ENCODE measurements at places on chromosomes 7 and 10. TPM values are rescaled to one million over a fixed set of nuclear protein-coding genes. Genes with fewer than 3 reads are reported as not detected.

The PLAU gene
- 0.57 TPM for total RNA-seq

The PDE1C gene
- total RNA-seq, result not detected

The NME8 gene
- total RNA-seq, result not detected

The DLX6 gene
- not detected for total RNA-seq

The POT1 gene
- 31.0 TPM for total RNA-seq

The KCNH2 gene
- 0.36 TPM for total RNA-seq

The GHRHR gene
- total RNA-seq, result not detected

The MYH16 gene
- not detected for total RNA-seq

The SUFU gene
- total RNA-seq, result 8.4 TPM

DNA sequence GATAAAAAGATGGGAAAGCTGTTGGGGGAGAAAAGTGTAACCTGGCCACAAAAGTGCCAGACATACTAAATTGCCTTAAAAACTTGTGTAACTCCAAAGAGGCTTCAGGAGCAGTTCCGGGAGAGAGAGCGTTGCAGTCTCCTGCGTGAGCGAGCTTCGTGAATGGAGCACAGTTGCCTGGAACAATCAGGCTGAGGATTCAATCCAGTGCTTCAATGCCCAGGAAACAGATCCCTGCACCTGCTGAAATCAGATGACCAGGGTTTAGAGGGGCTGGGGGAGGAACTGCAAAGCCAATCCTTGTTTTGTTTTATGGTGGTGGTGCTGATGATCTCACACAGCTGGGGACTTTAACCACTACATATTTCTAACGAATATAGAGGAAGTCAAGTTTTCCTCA lies 398.3 kb downstream of the DPP6 start:
- no peak for DNase-seq

DNA sequence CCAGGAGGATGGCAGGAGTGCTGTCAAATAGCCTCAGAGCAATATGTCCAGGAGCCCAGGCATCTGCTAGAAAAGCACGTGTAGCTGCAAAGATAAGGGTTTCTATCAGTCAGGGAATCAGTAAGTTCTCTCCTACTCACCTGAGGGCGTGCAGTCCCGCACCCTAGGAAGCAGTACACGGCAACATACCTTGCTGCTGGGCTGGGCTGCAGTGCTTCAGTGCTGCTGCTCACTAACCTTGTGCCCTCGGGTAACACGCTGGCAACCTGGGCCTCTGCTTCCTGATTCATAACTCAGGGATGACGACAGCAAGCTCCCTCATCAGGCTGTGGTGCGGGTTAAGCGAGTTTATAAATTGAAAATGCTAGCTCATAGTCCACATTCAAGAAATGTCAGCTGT lies 29.5 kb upstream of the CCNY start:
- DNase-seq, result no peak

DNA sequence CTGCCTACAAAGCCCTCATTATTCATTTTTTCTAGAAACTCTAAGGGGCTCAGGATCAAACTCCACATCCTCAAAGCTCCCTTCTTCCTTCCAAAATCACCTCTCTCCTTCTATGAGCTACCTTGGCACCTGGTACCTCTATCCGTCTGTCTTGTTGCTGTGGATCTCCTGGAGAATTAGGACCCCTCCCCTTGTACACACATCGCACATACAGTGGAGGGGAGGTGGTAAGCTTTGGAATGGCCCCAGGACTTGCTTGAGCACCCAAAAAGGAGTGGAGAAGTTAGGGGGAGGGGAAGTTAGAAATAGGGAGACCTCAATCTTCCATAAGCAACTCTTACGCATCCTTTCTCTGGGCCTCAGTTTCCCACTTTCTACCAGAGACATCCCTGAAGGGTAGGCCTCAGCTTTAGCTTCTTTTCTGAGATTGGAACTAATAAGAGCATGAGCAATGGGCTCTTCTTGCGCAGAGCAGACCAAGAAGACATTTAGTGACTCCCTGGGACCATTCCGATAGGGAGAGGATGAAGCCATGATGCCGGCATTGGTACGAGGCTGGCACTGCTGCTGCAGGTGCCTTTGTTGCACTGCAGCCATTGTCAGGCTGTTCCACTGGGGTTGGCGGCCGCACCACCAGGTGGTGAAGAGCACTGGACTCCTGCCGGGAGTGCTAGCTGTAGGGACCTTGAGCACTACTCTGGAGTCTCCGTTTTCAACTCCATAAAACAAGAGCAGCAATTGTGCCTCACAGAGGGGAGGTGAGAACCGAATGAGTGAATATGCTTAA lies 4.5 kb downstream of the CYP26C1 start:
- no peak for DNase-seq

DNA sequence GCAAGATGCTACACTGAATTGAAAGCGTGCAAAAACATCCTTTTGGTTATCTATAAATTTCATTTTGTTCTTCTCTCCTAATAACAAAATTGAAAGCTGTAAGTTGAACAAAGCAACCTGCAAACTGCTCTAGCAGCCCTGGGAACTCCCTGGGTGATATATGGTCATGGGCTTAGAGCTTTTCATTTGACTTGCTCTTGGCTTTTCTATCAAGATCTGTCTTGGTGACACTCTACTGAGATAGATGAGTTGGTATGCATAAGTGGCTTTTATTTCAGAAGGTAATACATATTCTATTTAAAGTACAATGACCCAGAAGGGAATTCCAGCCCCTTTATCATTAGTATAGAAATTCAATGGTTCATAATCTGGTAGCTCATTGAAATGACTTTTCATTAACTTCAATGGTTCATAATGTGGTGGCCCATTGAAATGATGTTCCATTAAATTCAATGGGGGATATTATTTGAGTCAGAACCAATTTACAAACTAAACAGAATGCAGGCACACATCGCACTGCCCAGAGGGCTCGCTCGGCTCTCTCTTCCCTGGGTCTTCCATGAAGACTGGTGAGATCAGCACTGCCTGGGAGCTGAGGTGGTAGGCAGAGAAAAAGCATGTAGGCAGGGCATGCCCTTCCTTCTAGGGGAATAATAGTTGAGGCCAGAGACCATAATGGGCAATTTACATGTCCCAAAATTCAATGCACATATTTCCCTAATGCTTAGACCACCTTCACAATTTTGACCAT lies 10.1 kb upstream of the KCNMA1 start:
- no peak for DNase-seq

DNA sequence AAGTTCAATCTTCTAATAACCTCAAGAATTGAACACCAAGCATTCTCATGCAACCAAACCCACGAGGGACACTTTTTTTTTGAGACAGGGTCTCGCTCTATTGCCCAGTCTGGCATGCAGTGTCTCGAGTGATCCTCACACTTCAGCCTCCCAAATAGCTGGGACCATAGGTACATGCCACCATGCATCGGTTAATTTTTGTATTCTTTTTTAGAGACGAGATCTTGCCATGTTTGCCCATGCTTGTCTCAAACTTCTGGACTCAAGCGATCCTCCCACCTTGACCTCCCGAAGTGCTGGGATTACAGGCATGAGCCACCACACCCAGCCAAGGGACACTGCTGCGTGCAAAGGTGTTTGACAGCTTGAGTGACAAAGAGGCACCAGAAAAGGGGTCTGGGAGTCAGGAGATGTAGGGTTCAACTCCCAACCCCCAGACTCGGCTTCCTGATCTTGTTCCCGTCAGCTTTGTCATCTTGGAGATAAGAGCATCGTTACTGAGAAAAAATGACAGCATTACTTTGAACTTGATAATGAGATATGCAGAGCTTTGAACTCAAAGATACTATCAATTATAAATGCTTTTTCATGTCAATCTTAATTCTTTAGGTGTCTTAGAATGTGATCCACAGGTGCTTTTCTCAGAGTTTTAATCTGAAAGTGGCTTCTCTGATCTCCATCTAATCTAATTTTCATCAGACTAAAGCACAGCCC lies 1.6 kb upstream of the CYTH3 start:
- no peak for DNase-seq

GRCh38 chr7:109986701-109987100 lies 1104.2 kb upstream of the LRRN3 start:
- DNase-seq, result no peak

DNA sequence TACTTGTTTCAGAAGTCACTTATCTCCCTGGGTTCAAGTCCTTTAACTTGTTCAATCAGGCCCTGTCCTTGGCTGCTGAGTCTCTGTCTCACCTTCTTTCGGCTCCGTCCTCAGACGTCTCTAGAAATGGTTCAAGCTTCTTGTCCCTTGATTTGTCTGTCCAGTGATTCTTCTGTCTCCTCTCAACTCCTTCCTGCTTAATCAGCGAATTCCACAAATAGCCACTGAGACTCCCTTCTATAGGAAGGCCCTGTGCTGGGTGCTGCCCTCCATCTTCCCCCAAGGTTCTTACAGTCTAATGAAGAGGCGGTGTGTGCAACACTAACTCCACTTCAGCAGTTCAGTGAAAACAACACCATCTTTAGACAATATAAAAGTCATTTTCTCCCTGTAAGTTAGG lies 12.7 kb downstream of the FAM241B start:
- DNase-seq, result no peak

DNA sequence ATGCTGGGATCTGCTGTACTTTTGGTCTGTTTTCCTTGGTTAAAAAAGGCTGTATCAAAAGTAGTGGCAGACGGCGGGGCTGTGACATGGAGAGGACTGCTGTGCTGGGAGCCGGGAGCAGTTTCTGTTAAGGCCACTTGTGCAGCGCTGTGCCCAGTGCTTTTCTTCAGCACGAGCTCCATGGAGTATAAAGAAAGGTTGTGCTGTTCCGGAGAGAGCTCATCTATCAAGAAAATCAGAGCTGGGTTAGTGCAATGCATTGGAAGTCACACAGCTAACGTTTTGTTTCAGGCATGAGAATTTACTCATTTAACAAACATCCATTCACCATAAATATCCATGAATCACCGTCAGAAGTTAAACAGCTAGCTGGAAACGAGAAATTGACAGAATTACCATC lies 62.0 kb downstream of the KIAA1549 start:
- no peak for DNase-seq

- no peak for DNase-seq
Observed at GRCh38 chr7:16648551-16648950, 2.6 kb downstream of the BZW2 start.

DNA sequence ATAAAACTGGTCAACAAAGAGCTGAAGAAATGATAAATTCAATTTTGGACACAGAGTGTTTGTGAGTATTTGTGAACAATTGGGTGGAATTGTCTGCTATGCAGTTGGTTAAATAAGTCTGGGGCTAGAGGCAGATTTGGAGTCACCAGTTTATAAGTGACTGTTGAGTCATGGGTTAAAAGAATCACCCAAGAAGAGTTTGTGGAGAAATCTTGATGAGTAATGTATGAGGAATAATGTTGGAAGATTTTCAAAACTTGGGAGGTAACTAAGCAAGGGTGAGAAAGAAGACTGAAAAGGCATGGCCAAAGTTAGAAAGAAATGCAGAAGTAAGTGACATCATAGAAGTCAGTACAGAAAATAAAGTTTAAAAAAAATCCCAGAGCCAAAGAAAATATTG lies 750.7 kb downstream of the MAGI2 start:
- DNase-seq, result no peak

DNA sequence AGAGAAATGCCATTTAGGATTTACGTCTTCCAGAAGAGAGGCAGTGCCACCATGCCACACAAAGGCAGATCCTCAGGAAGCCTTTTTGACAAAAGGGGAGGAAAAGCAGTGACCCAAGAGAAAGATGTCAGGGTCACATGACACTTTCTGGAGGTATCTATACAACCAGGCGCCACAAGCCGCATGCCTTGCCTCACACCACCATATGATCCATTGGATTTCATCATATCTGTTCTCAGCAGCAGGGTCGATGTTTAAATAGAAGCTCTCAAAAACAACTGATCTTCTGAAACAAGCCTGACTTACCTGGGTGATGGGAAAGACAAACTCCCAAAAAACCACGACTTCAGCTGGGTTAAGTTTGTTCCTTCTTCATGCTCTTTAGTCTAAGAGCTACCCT lies 52.5 kb upstream of the UNC5B start:
- DNase-seq, result no peak

DNA sequence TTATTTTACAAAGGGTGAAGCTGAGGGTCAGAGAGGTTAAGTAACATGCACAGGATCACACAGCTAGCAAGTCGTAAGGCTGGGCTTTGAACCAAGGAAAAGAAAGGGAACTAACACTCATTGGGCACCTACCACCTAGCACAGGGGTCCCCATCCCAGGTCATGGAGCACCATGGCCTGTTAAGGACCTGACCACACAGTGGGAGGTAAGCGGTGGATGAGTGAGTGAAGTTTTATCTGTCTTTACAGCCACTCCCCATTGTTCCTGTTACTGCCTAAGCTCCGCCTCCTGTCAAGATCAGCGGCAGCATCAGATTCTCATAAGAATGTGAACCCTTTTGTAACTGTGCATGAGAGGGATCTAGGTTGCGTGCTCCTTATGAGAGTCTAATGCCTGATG lies 222.8 kb downstream of the RAB11FIP2 start:
- DNase-seq, result no peak

- DNase-seq, result no peak
Observed at GRCh38 chr7:140972876-140973829, 41.6 kb downstream of the MRPS33 start.

GRCh38 chr7:17144322-17144721 lies 154.1 kb upstream of the AHR start:
- DNase-seq, result peak; percentile 87

DNA sequence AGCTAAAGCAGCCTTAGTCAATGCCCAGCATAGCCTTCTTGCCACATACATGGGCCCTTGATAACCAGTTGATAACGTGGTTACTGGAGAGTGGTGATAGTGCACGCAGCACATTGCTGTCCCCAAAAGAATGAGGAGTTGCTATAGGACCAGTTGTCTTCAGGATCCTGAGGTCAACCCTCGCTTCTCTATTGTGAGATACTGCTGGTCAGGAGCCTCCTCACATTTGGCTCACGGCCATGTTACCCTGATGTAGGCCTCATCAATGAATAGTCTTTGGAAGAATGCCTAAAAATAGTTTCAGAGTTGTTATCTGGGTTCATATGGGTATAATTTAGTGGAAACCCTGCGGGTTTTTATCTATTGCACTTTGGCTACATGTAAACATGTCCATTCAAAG lies 230.7 kb downstream of the VTI1A start:
- DNase-seq, result no peak

- DNase-seq, result no peak
Observed at GRCh38 chr7:40186586-40186985, 51.8 kb downstream of the SUGCT start.

- DNase-seq, result no peak
Observed at GRCh38 chr7:134165252-134165651, 38.1 kb downstream of the LRGUK start.

GRCh38 chr10:3468919-3469638 lies 296.5 kb upstream of the PITRM1 start:
- no peak for DNase-seq

Data from activated CD4-positive, alpha-beta T cell treated with anti-CD3 and anti-CD28 coated beads, Interleukin-2, amount 10 ng/mL, durations not matched to agents 24 days and 14 days (primary cell).